Endothelial cell of umbilical vein (primary cell): ENCODE measurements at places on chromosomes 3 and 15. TPM values are rescaled to one million over a fixed set of nuclear protein-coding genes. Genes with fewer than 3 reads are reported as not detected.

The CERS3 gene
- not detected in 2 replicates for total RNA-seq

The GASK1A gene
- total RNA-seq = not detected in 2 replicates

The CDHR4 gene
- not detected in 2 replicates for total RNA-seq

The CHRM5 gene
- not detected in 2 replicates for total RNA-seq

The CYP1A1 gene
- total RNA-seq = 5.8 and 7.6 TPM in 2 replicates

The KLHL6 gene
- total RNA-seq = 12.6 and 14.8 TPM in 2 replicates

The HHATL gene
- total RNA-seq = not detected in 2 replicates

The OXSR1 gene
- 32.9 and 34.3 TPM in 2 replicates for total RNA-seq

The CLSTN2 gene
- total RNA-seq = 0.38 TPM in 1 of 2 replicates, not detected in the other

The SLC24A5 gene
- not detected in 2 replicates for total RNA-seq

The CPLX3 gene
- total RNA-seq = 0.16 TPM in 1 of 2 replicates, not detected in the other
